CD14-positive monocyte (primary cell): ENCODE measurements at places on chromosomes 5 and 9.

DNA sequence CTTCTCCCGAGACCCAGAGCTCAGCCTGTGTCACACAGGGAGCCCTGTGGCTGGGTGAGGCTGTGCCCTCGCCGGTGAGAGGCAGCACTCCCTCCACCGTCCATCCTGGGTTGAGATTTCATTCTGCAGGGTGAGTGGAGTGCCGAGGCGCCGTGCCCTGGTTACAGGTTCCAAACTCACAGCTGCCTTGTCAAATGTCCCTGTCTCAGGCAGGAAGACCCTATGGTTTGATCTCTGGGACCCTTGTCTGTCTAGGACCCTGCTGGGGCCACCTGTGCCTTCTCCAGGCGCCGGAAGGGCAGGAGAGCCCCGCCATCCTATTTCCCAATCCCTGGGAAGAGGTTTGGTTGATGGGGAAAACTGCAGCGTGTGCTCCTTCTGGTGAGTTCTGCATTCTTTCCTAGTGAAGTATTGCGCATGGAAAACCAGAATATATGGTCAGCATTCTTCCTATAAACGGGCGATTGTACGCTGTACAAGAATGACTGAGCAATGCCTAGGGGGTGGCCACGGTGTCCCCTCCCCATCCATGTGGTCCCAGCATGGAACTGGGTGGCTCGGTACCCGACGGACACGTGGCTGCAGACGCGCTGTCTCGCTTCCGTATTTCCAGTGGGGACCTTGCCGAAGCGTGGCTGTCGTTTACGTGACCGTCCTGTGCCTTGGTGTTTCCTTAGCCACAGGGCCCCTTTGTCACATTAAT is 95.9 kb upstream of the COL5A1 start:
- DNase-seq: peak; percentile 3

DNA sequence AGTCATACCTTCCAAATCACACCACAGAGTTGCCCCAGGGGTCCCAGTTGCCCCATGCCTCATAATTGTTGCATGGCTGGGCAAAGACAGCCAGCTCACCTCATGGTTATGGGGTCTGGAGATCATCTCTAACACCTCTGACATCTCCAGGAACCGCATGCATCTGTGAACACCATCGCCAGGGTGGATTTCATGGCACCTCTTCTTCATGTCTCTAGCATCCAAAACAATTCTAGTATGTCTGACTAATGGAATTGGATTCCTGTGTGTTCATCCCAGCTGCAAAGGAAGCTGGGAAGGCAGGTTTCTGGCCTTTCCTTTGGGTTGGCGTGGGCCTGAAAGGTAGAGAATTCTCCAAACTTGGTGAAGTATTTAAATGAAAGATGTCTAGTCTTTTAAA is 122.3 kb upstream of the ABCA1 start:
- no peak for DNase-seq

DNA sequence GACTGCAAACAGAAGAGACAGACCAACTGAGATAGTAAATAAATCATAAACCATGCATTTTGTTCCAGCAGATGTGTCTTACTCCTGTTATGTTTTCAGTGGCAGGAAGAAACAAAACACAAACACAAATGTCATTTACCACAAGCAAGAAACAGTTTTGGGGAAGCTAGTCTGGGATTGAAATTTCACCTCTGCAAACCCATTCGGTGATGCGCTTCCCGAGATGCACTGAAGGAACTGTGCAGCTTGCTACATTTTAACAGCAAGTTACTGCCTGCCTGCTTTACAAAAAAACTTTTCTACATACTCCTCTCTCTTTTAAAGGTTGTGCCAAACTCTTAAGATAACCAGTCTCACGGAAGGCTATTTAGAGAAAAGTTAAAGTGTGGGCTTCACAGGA is 3.2 kb downstream of the MACROH2A1 start:
- DNase-seq: peak; percentile 61

DNA sequence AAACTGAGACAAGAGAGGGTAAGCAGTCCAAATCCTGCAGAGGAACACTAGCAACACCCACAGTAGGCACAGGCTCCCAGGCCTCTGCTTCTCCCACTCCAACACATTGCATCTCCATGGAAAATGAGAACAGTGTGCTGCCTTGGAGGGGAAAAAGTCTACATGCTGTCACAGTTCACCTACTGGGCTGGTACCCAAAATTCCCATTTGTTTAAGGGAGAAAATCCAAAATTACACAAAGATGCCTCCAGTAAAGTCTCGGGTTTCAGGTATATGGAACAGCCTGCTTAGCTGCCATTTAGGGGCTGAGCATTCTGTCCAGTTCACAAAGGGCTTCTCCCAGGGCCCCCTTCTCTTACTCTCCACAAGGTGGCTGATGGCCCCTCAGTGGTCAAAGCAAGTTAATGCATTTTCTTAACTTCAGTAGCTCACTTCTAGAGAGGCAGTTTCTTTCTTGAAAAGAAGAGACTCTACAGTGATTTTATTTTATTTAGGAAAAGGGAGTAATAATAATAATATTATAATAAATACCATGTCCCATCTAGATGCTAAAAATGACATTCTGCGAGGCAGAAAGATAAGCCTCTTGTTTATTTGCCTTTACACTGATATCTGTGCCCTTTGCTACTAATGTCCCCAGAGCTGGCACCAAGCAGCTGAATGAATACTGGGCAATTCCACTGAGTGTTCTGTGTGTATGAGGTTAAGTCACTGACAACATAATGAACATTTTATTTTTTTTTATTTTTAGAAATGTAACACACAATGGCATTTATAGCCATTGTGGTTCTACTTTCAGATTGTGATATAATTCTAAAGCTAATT is 89.4 kb downstream of the RGS7BP start:
- no peak for DNase-seq

GRCh38 chr9:131138676-131139075 is 13.3 kb downstream of the NUP214 start:
- no peak for DNase-seq

- no peak for DNase-seq
These were observed 970.9 kb downstream of the EFNA5 start for GRCh38 chr5:106699796-106700195.

DNA sequence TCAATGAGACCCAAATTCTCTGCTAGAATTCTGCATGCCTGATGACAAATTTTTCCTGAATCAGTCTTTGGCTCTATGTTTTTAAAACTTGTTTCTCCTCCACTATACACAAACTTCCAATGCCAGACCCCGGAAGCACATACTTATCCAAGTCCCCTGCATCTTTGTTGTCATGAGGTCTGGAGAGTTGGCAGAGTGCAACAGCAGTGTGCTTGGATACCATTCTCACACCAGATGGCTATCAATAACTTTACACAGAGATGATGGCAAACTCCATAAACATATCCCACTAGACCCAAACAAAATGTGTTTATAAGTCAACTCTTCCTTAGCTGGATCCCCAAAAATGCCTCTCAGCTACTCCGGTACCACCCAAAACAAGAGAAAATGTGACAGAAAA is 337.7 kb upstream of the TRPC7 start:
- no peak for DNase-seq

DNA sequence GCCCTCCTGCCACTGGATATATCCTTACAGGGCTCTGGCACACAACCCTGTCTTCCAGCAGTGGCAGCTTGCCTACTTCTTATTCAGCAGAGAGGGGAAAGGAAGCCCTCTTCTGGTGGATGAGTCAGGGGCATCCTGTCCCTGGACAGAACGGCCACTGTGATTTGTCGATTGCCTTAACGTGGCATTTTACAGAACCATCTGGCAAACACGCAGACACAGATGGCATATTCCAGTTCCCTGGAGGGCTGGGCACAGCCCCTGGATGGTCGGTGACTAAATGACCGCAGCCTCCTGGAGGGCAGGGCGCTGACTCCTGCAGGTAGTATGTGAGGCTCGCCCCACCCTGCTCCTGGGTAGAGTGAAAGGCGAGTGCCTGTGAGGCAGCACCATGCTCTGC is 62.1 kb downstream of the DCP2 start:
- DNase-seq: no peak

DNA sequence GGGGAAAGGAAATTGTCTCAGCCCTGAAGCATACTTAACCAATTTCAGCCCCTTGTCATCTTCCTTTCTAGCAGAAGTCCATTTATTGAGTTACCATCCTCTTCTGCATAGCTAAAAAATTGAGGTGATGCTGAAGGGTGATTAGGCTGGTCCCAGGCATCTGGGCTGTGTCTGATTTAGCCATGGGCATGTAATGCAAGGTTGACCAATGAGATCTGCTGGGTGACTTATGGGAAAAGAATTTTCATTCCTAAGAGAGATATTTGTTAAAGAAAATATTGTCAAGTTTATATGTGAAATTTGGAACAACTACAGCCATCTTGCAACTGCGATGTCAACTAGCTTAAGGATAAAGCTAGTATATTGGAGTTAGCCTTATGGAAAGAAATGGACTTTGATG is 5.1 kb downstream of the ITGA2 start:
- no peak for DNase-seq

- DNase-seq: peak; percentile 63
These were observed 3.6 kb upstream of the B4GALT1 start for GRCh38 chr9:33170464-33171415.

GRCh38 chr9:31837211-31837610 is 547.2 kb upstream of the ACO1 start:
- no peak for DNase-seq

DNA sequence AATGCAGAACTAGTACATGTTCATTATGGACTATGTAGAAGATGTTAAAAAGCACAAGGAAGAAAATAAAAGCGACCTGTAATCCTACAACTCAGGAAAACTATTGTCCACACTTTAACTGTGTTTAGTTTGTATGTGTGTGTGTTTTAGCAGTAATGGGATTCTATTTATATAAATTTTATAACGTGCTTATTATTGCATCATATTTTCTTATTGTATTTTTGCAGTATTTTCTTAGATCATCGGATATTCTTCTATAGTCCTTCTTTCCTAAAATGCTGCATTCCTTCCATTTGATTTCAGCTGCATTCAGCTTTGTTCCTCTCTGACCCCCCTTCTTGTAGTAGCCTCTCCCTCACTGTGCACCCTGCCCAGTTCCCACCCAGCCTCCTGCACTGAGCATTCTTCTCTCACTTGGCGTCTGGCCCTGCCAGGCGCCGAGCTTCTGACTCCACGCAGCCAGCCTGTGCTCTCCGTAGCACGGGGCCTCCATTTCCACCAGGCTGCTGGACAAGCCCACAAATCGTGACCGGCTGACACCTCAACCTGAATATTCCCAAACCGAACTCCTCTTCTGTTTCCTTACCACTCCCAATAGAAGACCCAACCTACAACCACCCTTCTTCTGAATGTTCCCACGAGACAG is 39.9 kb downstream of the MVB12B start:
- DNase-seq: no peak

DNA sequence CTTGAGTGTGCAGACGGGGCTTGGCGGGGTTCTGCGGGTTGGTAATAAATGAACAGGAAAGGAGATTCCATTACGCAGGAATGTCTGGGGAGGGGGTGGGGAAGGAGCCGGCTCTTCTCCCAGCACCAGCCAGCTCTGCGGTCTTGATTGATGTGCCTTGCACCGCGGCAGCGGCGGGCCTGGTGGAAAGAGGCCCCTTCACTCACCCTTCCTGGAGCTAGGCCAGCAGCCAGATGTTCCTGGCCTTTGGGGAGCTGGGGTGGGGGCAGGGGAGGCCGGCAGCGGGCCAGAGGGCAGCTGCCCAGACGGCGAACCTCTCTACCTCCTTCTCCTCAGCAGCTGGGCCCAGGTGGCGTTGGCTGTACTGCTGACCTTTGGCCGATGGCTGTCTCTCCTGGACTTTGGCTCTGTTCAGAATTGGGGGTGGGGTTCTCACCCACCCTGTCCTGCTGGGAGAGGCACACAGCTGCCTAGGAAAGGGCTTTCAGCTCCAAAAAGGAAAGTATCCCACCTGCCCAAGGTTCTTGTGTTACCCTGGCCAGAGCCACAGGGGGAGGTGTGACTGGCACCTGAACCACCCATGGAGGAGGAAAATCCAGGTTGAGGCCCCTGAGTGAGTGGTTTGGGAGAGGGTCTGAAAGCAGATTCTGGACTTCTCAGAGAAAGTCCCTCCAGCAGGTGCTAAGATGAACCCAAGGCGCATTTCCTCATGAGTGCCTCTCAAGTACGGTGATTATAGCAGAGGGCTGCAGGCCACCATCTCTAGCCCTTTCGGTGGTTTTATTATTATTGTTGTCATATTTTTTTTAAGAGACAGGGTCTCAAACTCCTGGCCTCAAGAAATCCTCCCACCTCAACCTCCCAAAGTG is 58.0 kb upstream of the SYNPO start:
- no peak for DNase-seq

- no peak for DNase-seq
These were observed 98.7 kb downstream of the RANBP17 start for GRCh38 chr5:170960567-170960966.

GRCh38 chr9:129542741-129543140 is 78.2 kb downstream of the C9orf50 start:
- peak; percentile 33 for DNase-seq

DNA sequence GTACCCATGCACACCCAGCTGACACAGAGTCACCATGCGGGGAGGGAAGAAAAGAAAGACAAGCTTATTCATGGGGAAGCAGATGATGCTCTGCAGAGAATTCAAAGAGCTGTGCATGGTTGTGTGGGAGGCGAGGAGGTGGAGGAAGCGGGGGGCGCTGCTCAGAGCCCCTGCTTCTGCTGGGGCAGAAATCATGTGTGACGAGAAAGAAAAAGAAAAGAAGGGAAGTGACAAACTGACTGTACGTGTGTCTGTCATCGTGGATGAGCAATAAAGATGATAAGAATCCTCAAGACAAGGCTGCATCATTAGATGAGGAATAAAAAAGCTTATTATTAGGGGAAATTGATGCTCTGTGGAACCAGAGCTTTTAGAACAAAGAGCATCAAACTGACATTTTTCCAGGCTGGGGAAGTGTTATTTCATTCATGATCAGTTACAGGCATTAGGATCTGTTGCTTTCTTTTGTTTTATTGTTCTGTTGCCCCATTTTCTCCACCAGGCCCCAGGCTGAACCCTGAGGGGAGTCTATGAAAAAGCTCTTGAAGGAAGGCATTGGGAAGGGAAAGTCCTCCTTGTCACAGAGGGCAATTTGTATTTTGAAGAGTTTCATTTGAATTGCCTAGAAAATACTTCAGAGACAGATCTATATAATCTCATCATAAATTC is 20.3 kb upstream of the SH3RF2 start:
- no peak for DNase-seq

DNA sequence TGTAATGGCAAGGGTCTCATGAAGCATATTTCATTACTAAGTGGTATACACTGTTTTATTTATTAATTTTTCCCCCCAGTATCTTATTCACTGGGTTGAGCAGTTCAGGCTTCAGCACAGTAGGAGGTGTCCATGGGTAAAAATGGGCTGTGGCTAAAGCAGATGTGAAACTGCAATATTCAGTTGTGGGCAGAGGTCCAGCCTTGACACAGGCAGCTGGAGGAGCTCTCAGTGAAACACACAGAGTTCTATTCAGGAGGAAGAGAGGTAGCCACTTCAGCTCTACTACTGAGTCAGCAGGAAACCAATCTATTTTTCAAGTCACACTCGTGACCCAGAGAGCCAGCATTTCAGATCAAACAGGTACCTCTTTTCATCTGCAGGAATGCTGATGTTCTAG is 418.3 kb downstream of the CDH10 start:
- no peak for DNase-seq

DNA sequence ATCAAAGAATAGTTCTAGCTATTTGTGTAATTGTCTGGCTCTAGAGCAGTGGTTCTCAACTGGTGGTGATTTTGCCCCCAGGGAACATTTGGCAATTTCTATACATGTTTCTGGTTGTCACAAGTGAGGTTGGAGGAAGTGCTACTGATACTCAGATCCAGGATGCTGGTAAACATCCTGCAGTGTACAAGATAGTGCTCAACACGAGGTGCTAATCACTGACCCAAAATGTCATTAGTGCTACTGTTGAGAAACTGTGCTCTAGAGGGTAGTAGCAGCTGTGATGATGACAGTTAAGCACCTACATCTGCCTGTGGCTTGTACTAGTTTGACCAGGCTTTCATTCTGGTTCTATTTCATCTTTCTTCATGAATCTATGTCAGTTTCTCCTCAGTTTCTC is 22.1 kb downstream of the LRRC19 start:
- DNase-seq: no peak
